ENCODE measurements at places on chromosomes 4 and X. TPM values are rescaled to one million over a fixed set of nuclear protein-coding genes. Genes with fewer than 3 reads are reported as not detected.

DNA sequence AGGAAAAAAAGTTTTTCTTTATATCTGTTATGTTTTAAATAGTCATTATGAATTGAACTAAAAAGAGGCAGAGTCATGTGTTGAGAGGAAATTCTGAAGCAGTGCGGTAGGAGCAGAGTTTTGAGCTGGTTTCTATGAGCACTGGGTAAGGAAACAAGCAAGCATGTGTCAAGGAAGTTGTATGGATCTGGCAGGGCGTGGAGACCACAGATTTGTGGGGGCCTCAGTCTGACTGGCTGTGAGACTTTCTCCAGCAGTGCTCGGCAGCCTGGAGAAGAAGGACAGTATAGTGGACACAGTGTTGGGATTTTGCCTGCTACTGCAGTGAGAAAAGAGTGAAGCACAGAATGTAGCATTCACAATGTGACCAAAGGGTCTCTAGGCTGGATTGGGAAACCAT, 399.1 kb downstream of the INPP4B start:
- DNase-seq = no peak

DNA sequence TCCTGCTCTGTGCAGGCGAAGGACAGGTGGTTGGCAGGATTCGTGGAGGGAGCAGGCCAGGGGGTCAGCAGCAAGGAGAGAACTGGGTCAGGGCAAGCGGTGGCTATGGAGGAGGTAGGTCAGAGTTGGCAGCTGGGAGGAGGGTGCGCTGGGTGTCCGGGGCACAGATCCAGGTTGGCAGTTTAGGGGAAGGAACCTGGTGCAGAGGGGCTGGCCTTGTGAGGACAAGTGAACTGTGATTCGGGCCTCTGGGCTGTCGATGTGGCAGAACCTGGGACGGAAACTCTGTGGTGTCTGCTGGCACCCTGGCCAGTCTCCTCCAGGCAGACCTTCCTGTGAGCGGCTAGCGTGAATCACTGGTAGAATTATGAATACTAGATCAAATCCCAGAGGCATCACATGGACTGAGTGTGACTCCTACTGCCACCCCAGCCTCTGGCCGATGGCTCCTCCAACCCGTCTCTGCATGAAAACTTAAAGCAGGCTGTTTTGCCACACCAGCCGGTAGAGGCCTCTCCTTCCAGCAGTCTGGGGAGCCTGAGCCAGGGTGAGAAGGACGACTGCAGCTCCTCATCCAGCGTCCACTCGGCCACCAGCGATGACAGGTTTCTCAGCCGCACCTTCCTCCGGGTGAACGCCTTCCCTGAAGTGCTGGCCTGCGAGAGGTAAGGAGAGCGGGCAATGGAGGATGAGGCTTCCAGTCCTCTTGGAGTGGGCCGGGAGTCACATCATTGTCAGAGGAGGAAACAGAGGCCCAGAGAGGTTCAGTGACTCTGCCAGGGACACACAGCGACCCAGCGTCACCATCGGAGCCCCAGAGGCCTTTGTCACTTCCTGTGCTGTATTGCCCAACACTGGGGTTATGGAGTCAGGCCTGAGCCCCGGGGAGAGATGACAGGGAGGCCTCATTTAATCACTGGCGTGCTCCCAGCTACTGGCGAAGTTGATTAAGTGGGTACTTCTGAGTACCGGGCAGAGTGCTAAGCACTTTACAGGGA, 20.3 kb downstream of the EVC start:
- DNase-seq = no peak

- DNase-seq = no peak
Observed at GRCh38 chr4:2375427-2375826, 43.0 kb downstream of the ZFYVE28 start.

DNA sequence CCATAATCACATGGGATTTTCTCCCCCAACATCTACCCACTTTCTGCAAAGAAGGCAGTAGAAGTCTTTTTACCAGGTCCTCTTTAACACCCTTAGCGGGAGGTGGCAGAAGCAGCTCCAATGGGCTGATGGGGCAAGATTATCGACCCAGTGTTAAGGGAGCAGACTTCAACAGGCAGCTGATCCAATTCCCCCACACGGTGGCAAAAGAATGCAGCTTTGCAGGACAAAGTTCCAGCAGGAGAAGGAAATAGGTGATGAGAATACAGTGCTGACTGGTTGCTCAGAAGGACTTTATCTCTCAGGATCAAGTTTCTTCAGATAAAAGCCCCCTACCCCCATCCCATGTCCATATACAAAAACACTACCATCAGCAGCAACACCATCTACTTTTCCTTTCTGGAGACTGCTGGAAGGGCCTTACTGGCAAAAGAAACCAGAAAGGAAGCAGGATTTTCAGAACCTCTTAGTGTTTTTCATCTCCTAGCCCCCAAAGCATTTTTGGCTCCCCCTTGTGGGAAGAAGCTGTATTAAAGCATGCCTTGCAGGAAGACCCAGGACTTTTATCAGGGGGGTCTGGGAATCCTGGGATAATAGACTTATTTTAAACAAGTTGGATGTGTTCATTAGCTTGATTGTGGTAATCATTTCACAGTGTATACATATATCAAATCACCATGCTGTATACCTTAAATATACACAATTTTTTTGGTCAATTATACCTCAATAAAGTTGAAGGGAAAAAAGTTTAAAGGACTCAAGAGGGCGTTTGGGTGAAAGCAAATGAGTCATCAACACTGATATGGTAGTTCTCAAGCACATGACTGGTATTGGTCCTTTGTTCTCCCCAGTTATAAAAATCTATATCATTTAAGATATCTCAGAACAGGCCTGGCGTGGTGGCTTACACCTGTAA, 146.4 kb downstream of the GPC3 start:
- DNase-seq = peak; percentile 10

GRCh38 chrX:56600141-56600540, 36.7 kb downstream of the UBQLN2 start:
- DNase-seq = no peak

GRCh38 chrX:95733426-95733825, 951.2 kb upstream of the DIAPH2 start:
- no peak for DNase-seq

GRCh38 chrX:68699960-68700746, 52.7 kb downstream of the STARD8 start:
- no peak for DNase-seq

- no peak for DNase-seq
Observed at GRCh38 chrX:11664211-11665167, 1.2 kb downstream of the ARHGAP6 start.

DNA sequence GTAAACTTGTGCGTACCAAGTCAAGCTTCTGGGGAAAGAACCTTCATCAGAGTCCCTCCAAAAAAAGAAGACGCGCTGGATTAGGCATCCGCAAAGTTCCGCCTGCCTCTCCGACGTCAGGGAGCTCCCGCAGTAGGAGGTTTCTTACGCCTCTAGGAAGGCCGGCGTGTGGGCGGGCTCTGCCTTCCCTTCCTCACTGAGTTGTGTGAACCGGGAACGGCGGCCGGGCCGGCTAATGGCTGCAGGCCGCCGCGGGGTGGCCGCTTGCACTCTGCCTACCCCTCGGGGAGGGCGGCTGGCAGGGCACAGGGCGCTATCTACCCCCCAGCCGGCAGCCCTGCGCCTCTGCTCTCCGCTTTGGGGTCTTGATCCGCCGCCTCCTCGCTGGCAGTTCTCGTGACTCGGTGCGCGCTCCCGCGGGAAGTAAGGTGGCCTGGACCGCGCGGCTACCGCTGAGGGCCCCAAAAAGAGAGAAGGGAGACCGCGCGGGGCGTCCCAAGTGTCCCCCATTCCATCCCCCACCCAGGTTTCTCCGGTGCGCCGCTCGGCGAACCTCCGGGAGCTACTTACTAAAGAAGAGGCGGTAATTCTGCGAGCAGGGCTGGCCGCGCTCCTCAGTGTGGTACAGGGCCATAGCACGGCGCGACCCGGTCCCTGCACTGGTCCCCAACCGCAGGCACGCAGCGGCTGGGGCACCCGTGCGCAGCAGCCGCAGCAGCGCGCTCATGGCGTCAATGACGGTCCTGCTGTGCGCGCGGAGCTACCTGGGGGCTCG, at the start of gene PPA2:
TSS of gene PPA2 (minus strand) at position 739 of the 775 bp plus-strand sequence. CDS start at position 727, 12 bp downstream.
- peak; percentile 83 for DNase-seq

- peak; percentile 64 for DNase-seq
Observed at GRCh38 chrX:129932016-129932820, 26.3 kb downstream of the UTP14A start.

DNA sequence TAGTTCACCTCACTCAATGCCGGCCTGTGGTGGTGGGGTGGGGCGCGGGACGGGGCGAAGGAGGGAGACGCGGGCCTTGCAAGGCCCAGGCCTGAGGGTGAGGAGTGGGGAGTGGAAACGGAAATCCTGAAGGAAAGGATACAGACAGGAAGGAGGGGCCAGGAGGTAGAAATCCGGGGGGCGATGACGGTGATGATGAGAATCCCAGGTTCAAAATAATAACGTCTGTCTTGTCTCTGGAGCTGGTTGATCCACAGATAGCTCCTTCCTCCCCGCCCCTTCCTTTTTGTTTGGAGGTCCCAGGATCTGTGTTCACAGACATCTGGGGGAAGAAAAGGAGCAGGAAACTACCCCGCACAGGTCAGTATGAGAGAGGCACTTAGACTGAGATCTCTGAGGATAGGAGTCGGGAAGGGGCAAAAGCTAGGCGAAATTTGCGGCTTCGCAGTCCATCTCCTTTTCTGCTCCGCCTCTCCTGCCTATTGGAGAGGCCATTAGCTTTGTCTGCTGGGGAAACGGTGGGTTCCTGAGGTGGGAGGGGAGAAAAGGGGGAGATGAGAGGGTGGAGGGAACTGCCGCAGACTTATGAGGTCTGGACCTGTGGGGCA, 746 bp downstream of the TCEAL7 start:
- no peak for DNase-seq

- no peak for DNase-seq
Observed at GRCh38 chr4:6964858-6965257, 55.2 kb downstream of the TBC1D14 start.

GRCh38 chrX:133403984-133404383, 11.3 kb downstream of the GPC4 start:
- no peak for DNase-seq

GRCh38 chrX:13719192-13719856, 15.1 kb downstream of the TRAPPC2 start:
- DNase-seq = no peak

GRCh38 chrX:31609130-31609529, 537.3 kb upstream of the FTHL17 start:
- no peak for DNase-seq

- no peak for DNase-seq
Observed at GRCh38 chrX:153848325-153848724, 18.0 kb upstream of the PDZD4 start.

DMP1 gene
- 0.14 TPM for polyA plus RNA-seq

EFHC2 gene
- polyA plus RNA-seq = 6.5 TPM

TKTL1 gene
- 0.52 TPM for polyA plus RNA-seq

ANXA5 gene
- polyA plus RNA-seq = 433 TPM

DUX4 gene
- polyA plus RNA-seq = 0.59 TPM

PPEF2 gene
- 0.35 TPM for polyA plus RNA-seq

CLDN22 gene
- polyA plus RNA-seq = 0.50 TPM

Measured in renal cortex interstitium (tissue), 15 donors.